ENCODE measurements at places on chromosomes 5 and 9. TPM values are rescaled to one million over a fixed set of nuclear protein-coding genes. Genes with fewer than 3 reads are reported as not detected.

DNA sequence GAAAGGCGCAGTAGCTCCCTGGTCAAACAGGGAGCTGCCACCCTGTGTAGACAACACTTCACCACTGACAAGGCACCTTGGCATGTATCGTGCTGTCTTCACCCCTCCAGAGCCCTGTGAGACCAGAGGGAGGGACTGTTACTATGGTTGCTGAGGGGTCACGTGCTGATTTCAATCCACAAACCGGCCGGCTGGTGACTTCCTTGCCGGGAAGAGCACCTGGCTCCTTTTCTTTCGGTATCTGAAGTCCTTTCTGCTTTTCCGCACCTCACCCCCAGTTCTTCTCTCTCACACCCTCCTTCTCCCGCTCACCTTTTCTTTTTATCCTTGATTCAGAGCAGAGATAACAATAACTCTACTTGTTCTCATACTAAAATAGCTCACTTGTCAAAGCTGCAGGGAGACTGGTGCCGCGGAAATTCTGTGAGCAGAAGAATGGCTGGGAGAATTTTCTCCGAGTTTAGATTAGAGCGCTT, 327.2 kb downstream of the ZSWIM6 start:
- no peak for DNase-seq

DNA sequence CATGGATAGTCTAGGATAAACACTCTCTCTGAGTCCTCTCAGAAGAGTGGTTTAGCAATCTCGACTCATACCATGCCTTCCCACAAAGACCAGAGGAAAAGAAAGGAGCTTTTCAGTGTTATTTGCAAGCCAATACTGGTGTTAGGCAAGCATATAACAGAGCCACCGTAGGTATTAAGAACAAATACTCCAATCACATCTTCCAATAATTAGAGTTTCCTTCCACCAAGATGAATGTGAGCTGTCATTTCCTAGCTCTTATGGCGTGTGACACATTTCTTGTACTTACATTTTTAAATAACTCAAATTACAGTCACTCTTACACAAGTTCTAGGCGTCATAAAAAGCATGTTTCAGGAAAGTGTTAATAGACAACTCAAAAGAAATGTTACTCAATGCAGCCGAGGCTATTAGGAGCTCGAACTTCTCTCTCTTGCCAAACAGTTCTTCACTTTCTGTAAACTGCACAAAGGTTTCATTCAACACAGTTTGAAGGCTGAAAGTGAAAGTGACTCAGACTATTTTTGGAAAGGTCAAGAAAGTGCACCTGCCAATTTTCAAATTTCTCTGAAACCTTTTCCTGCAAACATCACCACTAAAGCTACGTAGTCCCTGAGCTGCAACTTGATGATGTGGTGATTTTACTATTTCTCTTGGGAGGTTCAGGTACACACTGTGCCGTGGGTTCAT, 153.8 kb downstream of the AUH start:
- DNase-seq = peak; percentile 89

DNA sequence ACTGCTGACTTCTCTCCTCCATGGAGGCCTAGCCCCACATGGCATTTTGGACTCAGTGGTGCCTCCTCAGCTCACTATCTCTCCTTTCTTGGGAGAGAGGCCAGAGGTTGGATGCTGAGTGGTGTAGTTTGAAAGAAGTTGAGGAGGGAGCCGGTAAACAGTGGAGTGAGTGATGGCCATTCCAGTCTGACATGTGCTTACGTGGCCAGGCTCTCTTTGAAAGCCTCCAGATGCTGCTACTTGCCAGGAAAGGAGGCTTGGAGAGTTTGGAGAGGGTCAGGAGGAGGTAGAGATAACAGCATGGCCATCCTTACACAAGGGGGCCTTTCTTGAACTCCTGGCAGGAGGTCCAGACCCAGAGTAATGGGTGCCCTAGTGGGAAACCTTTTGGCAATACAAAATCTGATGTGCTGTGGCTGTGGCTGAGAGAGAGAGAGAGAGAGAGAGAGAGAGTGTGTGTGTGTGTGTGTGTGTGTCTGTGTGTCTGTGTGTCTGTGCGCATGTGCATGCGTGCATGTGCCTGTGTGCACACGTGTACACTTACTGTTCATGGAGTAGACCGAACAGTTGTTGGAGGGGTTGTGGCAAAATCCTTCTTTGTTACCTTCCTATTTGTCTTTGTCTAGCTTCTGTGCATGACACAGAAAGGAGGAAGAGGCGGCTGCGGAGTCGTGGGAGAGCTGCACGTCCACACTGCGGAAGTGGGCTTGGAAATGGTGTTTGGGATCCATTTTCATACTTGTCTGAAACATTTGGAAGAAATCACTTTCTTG, 37.8 kb downstream of the RALGPS1 start:
- no peak for DNase-seq

GRCh38 chr9:3696368-3696767, 170.6 kb upstream of the RFX3 start:
- no peak for DNase-seq

- DNase-seq = no peak
Observed at GRCh38 chr9:114526807-114527206, 21.5 kb upstream of the WHRN start.

DNA sequence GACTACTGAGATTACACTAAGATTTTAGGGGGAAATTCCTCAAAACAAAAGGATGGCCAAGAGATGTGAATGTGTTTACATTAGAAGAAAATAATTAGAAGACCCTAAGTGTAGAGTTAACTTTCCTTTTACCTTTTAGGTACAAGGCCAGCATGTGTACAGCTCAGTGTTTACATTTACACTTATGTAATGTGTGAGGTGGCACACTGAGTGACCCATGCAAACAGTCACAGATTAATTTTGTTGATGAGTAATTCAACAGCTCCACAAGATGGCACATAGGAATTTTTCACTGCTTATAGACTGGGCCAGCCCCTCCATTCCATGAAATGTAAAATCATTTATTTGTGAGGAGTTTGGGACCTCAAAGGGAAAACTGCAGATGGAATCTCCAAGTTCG, 90.1 kb upstream of the SLC12A2 start:
- no peak for DNase-seq

DNA sequence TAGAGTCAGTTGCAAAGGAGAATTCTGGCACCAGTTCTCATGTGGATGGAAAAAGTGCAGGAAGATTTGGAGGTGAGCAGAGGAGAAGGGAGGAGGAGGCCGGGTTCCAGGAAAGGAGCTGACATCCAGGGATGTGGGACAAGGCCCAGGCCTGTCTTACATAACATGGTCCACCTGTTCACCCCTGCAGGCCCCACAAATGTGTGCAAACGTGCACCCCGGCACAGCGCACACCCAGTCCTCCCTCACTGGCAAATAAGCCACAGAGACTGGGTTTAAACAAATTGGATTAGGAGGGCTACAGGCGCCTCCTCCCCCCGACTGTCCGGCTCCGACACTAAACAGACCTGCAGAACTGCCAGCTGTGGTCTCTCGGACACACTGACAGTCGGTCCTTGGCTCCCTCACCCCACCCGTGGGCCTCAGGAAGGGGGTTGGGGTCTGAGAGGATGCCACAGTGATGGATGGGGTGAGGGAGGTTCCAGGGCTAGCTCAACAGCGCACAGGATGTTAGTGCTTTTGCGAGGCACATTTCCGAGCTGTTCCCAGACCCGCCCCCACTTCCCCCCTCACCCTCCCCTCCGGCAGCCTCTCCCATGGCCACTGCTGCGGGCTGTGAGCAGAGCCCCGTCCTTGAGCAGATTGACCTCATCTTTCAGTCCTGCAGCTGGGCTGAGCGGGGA, 43.4 kb upstream of the IL17B start:
- no peak for DNase-seq

GRCh38 chr9:1101846-1102641, 51.9 kb downstream of the DMRT2 start:
- no peak for DNase-seq

GRCh38 chr5:148965511-148966265, 97.2 kb downstream of the SH3TC2 start:
- DNase-seq = peak; percentile 57

DNA sequence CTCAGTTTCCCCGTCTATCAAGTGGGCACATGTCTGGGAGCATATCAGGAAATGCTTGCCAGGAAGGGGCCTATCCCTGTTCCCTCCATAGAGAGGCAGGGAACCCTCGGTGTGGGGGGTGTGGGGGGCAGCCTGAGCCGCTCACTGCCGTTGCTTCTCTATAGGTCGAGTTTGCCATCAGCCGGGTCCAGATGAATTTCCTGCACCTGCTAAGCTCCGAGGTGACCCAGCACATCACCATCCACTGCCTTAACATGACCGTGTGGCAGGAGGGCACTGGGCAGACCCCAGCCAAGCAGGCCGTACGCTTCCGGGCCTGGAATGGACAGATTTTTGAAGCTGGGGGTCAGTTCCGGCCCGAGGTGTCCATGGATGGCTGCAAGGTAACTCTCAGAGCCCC, 13.8 kb upstream of the ORM1 start:
- no peak for DNase-seq

DNA sequence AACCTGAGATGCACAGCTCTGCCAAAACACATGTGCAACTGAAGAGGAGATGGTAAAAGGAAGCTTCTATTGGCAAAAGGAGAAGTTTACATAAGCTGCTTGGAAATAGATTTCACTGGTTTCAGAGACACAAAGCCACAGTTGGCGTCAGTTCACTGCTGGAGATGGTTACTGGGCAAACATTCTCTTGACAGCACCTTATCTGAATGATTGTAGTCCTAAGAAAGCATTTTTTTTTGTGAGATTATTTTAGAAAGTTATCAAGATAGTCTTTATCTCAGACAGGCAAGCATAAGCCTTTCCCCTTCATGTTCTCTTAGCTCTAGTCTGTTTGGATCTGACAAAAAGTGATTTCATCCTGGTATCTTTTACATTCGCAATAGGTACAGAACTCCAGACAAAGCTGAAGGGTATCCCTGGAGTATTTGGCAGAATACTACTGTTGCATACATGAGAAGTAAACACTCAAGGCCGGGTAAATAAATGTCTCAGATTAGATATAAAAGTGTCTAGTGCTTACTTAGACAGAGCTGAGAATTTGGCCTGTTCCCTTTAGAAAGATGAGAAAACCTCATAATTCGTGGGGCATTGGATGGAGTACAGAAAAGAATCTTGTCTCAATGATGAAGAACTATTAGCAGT, 1668.0 kb upstream of the NUDT12 start:
- no peak for DNase-seq

GRCh38 chr5:98432378-98432777, 341.1 kb upstream of the RGMB start:
- DNase-seq = no peak

DNA sequence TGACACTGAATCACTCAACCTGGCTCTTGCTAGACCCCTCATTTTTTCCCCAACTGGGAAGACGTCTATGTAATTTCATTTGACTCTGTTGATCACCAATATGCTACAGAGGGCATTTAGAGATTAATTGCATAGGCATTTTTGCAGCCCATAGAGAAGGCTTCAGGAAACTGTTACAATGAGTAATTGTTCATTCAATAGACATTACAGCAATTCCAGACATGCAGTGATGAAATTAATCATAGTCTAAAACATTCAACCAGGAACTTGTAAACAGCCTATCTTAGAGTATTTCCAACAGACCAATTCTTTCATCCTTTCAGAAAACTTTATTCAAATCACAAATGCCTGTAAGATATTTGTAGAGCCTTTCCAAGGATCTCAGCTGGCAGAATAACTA, 122.3 kb downstream of the MARCHF11 start:
- DNase-seq = no peak

GRCh38 chr9:78407636-78408312, 110.8 kb downstream of the PSAT1 start:
- DNase-seq = no peak

DNA sequence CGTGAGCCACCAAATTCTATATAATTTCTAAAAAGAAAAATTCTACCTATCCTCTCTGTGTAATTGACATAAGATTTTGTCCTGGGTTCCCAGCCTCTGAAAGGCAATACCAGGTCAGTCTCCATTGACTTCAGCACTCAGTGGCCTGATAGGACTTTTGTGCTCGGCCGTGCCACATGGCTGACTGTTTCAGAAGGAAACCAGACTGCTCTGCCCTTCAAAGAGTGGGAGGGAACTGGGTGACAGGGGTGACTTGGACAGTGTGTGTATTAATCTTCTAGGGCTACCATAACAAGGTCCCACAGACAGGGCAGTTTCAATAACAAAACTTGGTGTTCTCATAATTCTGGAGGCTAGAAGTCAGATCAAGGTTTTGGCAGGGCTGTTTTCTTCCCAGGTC, 43.0 kb downstream of the ARHGAP26 start:
- DNase-seq = no peak

- no peak for DNase-seq
Observed at GRCh38 chr5:72790186-72790585, 26.3 kb upstream of the TNPO1 start.

- DNase-seq = no peak
Observed at GRCh38 chr5:103369125-103370120, 110.9 kb downstream of the MACIR start.

GRCh38 chr9:109072821-109073435, 46.8 kb downstream of the TMEM245 start:
- no peak for DNase-seq

DNA sequence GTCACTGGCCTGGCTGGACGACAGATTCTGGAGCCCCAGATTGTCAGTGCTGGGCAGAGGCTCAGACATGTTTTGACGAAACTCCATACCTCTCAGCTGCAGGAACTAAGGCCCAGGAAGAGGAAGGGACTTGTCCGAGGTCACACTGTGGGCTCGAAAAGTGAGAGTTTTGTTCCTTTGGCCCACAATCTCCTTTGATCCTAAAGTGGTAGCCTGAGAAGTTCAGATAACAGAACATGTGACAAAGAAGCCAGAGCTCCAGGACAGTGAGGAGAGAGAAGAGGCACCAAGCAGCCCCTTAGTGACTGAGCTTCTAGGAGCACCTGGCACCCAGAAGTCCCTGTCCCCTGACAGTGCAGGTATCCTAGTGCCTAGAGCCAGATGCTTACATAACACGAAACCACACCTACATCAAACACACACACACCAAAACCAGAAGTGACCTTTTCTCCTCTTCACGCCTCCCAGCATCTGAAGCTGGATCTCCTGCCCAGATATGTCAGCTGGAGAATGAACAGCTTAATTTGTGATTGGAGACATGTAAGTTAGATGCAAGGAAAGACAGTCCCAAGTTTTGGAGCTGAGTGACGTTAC, 88.9 kb downstream of the ADRB2 start:
- no peak for DNase-seq

GRCh38 chr5:149267241-149267973, 4.3 kb upstream of the AFAP1L1 start:
- DNase-seq = peak; percentile 92

GRCh38 chr9:36992501-36993316, 41.4 kb downstream of the PAX5 start:
- DNase-seq = no peak

DNA sequence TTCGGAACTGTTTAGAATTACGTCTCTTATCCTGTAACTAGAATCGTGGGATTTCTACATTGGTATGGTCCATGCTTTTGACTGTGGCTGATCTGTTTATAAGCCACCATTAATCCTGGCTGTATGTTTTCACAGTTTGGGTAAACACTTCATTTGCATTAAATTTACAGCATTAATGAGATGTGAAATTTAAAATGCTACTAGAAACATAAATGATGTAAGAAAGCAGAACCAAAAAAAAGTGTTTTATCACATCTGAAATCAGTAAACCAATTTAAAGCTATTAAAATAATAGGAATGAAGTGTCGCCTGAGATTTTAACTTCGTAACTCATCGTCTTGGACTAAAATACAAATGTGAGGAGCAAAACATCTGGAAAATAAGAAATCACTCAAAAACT, 201.7 kb downstream of the NFIB start:
- DNase-seq = no peak

GRCh38 chr5:134647750-134648424, 698 bp upstream of the SEC24A start:
- DNase-seq = peak; percentile 41

The SREK1 gene
- 54.1 TPM for total RNA-seq

The CDC20B gene
- total RNA-seq = 0.21 TPM

The ARHGEF37 gene
- total RNA-seq = 1.8 TPM

The PDE6A gene
- total RNA-seq = 0.08 TPM

The INSL4 gene
- 0.13 TPM for total RNA-seq

The FLT4 gene
- 0.58 TPM for total RNA-seq

The UGT3A1 gene
- total RNA-seq = not detected
